ENCODE measurements at places on chromosomes 7 and 10.

GRCh38 chr10:103836273-103836672, 19.1 kb downstream of the SH3PXD2A start:
- no peak for DNase-seq

- DNase-seq = no peak
These were observed 49.6 kb upstream of the MYL10 start for GRCh38 chr7:101678658-101679057.

- DNase-seq = no peak
These were observed 8.8 kb upstream of the STMP1 start for GRCh38 chr7:135653340-135654080.

- no peak for DNase-seq
These were observed 47.0 kb downstream of the GRK5 start for GRCh38 chr10:119254335-119254734.

GRCh38 chr7:92366730-92367129, 80.6 kb upstream of the GATAD1 start:
- DNase-seq = no peak

Data from CD4-positive, alpha-beta T cell treated with Interleukin-10 for 1 hour (primary cell).